Stimulated activated CD4-positive, alpha-beta T cell treated with anti-CD3 and anti-CD28 coated beads, Interleukin-12 subunit alpha, Interleukin-12 subunit beta, amount 100 ng/mL, for 24 hours (primary cell): ENCODE measurements at places on chromosomes 5 and 9.

DNA sequence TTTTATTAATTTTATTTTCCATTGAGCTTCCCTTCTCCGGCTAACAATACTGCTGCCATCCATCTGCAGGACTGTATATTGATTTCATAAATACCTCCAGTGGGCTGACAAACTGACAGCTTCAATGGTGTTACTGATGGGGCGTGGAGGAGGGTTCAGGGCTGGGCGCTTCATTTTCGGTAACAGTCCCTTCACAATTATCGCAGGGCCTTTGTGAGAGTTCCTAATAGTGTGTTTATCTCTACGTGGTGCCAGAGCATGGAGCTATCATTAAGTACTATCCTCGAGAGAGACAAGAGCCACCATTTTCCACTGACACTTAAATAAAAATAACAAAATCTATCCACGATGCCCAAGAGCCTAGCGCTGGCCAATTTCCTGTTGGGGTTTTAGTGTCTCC is 307.0 kb upstream of the PANK3 start:
- no peak for DNase-seq

DNA sequence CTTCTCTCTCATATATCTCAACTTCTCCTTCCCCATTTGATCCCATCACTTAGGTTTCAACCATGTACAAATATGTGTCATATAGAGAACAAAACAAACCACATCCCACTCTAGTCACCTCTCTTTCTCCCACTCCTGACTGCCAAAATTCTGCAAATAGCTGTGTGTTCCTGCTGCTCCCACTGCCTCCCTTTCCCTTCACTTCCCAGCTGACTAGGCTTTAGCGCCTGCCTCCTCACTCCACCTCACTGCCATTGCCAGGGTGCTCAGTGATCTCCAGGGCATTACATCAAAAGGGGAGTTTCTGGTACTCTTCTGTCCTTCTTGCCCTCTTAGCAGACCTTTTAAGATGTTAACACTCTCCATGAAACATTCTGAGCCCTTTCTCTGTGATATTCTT is 675.4 kb upstream of the DMAC1 start:
- DNase-seq: no peak

- no peak for DNase-seq
Measured at GRCh38 chr9:36932198-36932597, 101.9 kb downstream of the PAX5 start.

DNA sequence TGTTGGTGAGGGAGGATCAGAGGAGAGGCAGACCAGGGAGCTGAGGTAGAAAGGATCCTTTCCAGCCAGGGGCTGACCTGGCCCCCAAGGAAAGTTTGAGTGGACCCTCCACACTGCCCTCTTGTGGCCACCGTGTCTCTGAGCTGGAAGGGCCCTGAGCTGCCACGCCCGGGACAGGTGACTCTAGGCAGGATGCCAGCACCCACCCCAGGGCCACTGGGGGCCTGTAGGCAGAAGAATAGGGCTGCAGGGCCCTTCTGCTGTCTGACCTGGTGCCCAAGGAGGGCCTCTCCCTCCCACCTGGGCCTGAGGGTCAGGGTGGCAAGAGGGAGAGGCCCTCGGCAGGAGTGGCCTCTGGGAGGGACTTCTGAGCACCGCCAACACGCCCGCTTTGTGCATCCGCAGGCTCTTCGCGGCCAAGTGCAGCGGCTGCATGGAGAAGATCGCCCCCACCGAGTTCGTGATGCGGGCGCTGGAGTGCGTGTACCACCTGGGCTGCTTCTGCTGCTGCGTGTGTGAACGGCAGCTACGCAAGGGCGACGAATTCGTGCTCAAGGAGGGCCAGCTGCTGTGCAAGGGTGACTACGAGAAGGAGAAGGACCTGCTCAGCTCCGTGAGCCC is 76.8 kb downstream of the LMX1B start:
- no peak for DNase-seq

DNA sequence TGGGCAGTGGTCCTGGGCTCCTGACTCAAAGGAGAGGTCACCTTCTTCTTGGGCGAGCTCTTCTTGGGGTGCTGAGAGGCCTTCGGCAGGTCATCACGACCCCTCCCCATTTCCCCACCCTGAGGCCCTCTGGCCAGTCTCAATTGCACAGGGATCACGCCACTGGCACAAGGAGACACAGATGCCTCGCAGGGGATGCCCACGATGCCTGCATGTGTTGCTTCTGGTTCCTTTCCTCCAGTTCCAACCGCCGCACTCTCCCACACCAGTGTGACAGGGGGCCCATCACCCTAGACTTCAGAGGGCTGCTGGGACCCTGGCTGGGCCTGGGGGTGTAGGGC is 1.3 kb downstream of the CEL start:
- DNase-seq: no peak

DNA sequence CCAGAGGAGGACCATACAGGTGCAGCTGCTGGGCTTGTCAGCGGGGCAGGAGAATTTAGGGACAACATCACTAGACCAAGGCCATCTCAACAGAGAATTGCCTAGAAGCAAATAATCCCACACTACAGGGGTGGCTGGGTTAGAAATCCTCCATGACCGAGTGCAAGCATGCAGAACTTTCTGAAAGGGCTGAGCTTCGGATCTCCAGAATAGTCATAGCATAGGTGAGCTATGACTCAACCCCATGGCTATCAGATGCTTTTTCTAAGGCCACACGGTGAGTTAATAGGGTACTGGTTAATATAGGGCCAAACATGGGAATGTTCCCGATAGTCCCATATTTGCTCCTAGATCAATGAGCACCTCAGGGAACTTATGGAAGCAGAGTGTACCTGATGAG is 4.2 kb downstream of the KCNIP1 start:
- DNase-seq: no peak

DNA sequence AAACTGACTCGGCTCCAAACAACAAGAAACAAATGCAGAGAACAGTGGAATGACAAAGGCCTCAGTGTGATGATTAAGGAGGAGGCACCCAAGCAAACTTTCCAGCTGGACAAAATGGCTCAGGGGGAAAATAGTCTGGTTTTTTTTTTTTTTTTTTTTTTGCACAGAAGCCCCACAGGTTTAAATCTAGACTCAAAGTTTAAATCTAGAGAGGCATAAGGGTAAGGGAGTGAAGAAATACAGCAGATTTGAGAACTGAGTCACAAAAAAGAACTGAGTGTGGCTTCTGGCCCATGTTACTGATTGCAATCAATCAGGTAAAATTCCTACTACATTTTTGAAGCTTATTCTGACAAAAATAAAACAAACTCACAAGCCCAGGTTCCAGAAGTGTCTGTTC is 12.3 kb downstream of the BOD1 start:
- DNase-seq: no peak

DNA sequence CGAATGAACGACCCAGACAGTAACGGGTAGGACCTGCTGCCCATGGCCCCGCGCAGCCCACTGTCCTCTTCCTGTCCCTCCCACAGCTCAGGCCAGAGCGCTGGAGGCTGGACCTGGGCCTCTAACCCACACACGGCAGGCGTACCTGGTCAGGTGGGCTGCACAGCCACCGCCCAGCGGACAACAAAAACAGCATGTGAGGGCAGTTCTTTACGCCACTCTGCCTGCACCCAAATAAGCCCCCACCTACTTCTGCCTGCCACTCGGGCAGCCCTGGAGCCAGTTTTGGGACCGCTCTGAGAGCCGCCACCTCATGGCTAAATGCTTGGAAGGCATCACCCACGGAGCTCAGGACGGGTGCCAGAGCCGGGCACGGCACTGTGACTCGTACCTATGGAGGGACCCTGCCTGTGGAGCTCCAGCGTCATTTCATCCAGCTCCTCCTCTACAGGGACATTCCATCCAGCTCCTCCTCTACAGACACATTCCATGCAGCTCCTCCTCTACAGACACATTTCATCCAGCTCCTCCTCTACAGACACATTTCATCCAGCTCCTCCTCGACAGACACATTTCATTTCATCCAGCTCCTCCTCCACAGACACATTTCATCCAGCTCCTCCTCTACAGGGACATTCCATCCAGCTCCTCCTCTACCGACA is 18.9 kb downstream of the CLPTM1L start:
- no peak for DNase-seq

- no peak for DNase-seq
Measured at GRCh38 chr5:61215996-61216395, 53.7 kb upstream of the SMIM15 start.

- no peak for DNase-seq
Measured at GRCh38 chr9:130054820-130055219, 1.1 kb downstream of the GPR107 start.

- no peak for DNase-seq
Measured at GRCh38 chr5:17190242-17190778, 27.1 kb upstream of the BASP1 start.

- no peak for DNase-seq
Measured at GRCh38 chr9:93090091-93090655, 5.8 kb upstream of the CARD19 start.

GRCh38 chr9:134807716-134808446 is 72.7 kb upstream of the FCN2 start:
- DNase-seq: no peak

DNA sequence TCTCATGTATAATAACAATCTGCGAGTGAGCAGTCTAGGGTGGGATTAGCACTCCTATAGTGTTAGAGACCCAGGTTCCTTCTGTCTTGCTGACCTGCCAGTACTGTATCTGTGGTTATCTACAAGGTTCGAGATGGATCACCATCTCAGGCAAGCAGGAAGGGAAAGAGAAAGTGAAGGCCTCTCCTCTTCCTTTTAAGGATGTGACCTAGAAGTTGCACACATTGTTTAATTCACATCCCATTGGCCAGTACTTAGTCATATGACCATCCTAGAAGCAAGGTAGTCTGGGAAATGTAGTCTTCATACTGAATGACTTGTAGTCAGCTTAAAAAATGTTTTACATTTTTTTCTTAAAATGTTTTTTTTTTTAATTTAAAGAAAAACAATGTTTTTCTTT is 168.6 kb downstream of the CARTPT start:
- no peak for DNase-seq

DNA sequence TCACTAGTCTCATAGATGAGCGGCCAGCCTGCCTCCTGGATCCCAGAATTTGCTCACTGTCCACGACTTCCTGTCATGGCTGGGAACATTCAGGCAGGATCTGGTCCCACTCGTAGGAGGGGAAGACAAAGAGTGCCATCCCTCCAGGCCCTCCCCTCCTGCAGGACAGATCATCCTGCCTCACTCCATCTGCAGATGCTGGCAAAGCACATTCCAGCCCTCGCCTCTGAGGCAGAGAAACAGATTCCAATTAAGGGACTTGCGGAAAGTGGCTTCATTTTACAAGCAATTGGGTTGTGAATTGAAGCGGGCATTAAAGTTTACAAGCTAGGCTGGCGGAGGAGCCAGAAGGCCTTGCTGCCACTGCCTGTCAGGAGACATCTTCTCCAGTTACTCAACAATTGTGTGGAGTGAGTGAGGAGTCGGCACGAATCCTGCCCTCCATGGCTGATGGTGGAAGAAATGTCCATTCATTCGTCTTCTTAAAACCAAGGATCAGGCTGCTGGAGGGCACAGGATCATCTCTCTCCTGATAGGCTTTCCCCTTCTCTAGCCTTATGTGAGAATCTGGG is 41.8 kb upstream of the KCNMB1 start:
- no peak for DNase-seq

- peak; percentile 15 for DNase-seq
Measured at GRCh38 chr5:52725065-52725746, 62.5 kb upstream of the ITGA1 start.

- no peak for DNase-seq
Measured at GRCh38 chr9:110116543-110116885, 91.4 kb downstream of the C9orf152 start.

- no peak for DNase-seq
Measured at GRCh38 chr9:129177443-129177790, 644 bp downstream of the IER5L start.

- DNase-seq: no peak
Measured at GRCh38 chr5:84688566-84688965, 303.9 kb upstream of the EDIL3 start.

GRCh38 chr5:124662181-124662781 is 84.2 kb downstream of the ZNF608 start:
- no peak for DNase-seq

DNA sequence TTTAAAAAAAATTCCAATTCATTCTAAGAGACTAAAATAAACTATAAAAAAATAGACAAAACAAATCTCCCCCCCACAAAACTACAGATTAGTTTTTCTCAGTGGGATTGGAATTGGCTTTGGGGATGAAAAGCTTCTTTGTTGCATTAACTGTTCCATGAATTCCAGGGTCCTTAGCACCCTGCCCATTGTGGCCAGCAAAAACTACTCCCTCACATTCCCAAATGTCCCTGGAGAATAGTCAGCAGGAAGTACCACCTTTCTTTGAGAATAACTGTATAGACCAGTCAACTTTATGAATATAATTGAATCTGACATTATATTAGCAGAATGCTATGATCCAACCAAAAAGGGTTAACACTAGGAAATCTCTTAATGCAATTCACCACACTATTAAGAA is 147.9 kb downstream of the LPAR1 start:
- no peak for DNase-seq

- no peak for DNase-seq
Measured at GRCh38 chr5:96855031-96855872, 21.0 kb upstream of the ERAP2 start.

- DNase-seq: no peak
Measured at GRCh38 chr5:2538169-2538568, 213.3 kb downstream of the IRX2 start.

DNA sequence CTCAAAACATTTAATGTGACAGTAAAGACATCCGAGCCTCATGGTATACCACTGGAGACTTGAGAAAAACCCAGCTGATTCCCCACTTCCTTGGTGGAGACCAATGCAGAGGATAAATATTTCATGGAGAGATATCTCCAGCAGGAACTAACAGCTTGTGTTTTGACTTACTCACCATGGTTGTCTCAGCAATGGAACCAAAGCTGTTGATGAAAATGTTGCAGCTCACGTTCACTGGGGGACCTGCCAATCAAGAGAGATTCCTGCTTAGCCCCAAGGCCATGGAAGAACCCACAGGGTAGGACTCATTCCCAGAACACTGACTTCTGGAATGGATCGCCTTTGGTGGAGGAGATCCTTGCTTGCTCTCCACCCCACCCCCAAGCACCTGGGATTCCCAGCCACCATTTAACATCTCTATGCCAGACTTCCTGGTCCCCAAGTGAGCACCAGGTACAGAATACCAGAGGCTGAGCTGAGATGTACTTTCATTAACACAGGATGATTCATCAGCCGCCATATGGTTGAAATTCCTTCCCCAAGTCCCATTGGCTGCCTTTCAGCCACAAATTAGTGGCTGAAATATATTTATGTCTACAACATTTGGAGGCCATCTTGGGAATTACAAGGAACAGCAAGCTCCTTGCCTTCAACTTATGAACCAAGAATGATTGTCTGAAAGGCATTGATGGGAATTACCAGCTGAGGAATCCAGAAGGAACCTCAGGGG is 37.9 kb downstream of the GLRA1 start:
- DNase-seq: no peak
